ENCODE measurements at places on chromosomes 11 and 22. TPM values are rescaled to one million over a fixed set of nuclear protein-coding genes. Genes with fewer than 3 reads are reported as not detected.

DNA sequence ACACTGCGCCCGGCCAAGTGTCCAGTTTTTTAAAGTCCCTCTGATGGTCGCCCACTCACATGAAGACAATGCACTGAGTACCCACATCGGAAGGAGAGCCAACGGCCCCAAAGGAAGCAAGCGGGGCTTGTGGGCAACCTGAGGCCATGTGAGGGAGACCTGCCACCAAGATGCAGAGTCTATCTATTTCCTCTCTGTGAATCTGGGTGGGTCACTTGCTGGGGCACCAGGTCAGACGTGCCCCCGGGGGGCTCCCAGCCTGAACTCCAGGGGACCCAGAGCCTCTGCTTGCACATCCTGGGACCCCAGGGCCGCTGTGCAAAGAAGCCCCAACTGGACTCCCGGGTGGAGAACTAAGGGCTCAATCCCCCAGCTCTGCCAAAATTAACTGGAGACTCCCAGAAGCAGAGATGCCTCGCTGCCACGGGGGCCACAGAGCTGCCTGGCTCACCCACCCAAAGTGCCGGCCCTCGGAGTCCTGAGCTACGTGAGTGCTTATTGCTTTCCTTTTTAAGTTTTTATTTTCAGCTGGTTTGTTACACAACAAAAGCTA lies 106.4 kb downstream of the BRD1 start:
- no peak for DNase-seq
- no peak overlapping the region for H3K4me3 ChIP-seq
- H3K27me3 ChIP-seq: peaks cover 7% of the 10 kb centered on the region

DNA sequence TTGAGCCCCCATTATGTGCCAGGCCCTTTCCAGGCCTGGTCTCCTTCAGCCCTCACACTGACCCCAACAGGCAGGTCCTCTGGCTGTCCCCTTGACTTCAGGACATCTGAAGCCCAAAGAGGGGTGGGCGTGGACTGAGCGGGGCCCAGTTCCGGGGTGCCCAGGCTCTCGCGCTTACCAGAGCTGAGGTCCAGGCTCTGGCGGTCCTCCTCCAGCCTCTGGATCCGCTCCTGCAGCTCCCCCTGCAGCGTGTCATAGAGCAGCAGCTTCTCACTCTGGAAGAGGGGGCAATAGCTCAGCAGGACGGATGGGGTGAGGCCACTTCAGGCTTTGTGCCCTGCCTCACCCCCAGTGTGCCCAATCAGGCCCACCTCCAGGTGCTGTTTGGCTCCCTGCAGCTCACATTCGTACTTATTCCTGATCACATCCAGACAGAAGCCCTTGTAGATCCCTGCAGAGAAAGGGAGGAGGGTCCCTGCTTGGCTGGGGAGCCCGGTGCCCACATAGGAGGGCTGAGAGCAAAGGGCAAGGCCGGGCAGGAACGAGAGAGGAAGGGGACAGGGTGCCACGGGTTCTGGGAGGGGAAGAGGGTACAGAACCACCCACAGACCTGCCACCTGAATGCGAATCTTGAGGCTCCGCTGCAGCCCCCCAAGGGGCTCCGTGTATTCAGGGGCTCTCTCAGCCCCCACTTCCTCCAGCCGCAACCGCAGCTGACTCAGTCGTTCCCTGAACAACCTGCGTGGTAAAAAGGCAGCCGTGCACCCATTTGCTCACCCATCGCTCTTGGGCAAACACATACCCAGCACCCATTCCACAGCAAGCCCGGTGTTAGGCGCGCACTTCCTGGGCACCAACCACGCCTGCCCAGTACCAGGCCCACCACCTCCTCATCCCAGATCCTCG lies 4.1 kb downstream of the BRMS1 start:
- H3K4me1 ChIP-seq: peaks cover 60% of the 10 kb centered on the region
- peak overlapping the region; percentile 48 for H3K27ac ChIP-seq
- DNase-seq: no peak
- H3K36me3 ChIP-seq: peaks cover 34% of the 10 kb centered on the region
- no peaks in the 10 kb centered on the region for H3K27me3 ChIP-seq
- no peak overlapping the region for H3K4me3 ChIP-seq

GRCh38 chr22:48320683-48321451 lies 1506.8 kb downstream of the BRD1 start:
- no peaks in the 10 kb centered on the region for H3K4me1 ChIP-seq
- H3K27ac ChIP-seq: no peak overlapping the region
- no peaks in the 10 kb centered on the region for H3K36me3 ChIP-seq
- no peak for DNase-seq
- no peak overlapping the region for H3K4me3 ChIP-seq

- H3K4me3 ChIP-seq: no peak overlapping the region
- H3K27ac ChIP-seq: no peak overlapping the region
Measured at GRCh38 chr22:48489551-48490499, 1337.8 kb downstream of the BRD1 start.

DNA sequence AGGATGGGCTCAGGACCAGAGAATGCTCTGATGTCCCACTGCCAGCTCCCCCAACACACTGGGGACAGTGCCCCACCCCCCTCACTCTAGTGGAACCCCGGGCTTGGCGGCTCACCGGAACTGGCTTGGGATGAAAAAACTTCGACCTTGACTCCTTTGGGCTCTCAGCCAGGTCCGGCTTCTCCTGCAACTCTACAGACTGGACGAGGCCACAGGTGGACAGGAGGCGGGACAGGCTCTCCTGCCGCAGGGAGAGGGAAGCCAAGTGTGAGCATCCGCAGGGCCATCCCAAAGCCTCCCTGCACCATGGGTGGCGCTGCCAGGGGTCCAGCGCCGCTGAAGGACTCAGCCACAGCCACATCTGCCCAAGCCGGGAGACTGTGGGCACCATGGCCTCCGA lies 3.7 kb downstream of the RRP7A start:
- H3K36me3 ChIP-seq: peaks cover 30% of the 10 kb centered on the region
- H3K27me3 ChIP-seq: no peaks in the 10 kb centered on the region
- peaks cover 10% of the 10 kb centered on the region for H3K4me1 ChIP-seq
- H3K27ac ChIP-seq: no peak overlapping the region
- no peak for DNase-seq
- H3K4me3 ChIP-seq: no peak overlapping the region

- H3K27me3 ChIP-seq: peaks cover 2% of the 10 kb centered on the region
- H3K4me1 ChIP-seq: peaks cover 41% of the 10 kb centered on the region
- DNase-seq: no peak
- H3K36me3 ChIP-seq: no peaks in the 10 kb centered on the region
- no peak overlapping the region for H3K27ac ChIP-seq
- no peak overlapping the region for H3K4me3 ChIP-seq
Measured at GRCh38 chr22:46754826-46755225, 7.6 kb upstream of the TBC1D22A start.

The MMP3 gene
- not detected for polyA plus RNA-seq

The CNTN5 gene
- polyA plus RNA-seq: not detected

The EIF3L gene
- polyA plus RNA-seq: 395 TPM

The CABP4 gene
- polyA plus RNA-seq: 0.62 TPM

The FGF19 gene
- polyA plus RNA-seq: not detected

The CENPM gene
- polyA plus RNA-seq: 2.3 TPM

Data from naive thymus-derived CD8-positive, alpha-beta T cell (primary cell).